HCT116 (cell line): ENCODE measurements at places on chromosomes 13 and 19. TPM values are rescaled to one million over a fixed set of nuclear protein-coding genes. Genes with fewer than 3 reads are reported as not detected.

ADM5 gene
- total RNA-seq, result 12.1 TPM

SLC10A2 gene
- total RNA-seq, result not detected

CRX gene
- not detected for total RNA-seq

PRTN3 gene
- total RNA-seq, result 2.7 TPM

DLL3 gene
- 0.17 TPM for total RNA-seq

PLIN4 gene
- total RNA-seq, result 2.3 TPM

RFPL4A gene
- not detected for total RNA-seq

ZNF577 gene
- 5.8 TPM for total RNA-seq

MYO1F gene
- total RNA-seq, result 0.39 TPM

FCHO1 gene
- 28.1 TPM for total RNA-seq

CRTC1 gene
- 14.9 TPM for total RNA-seq

KLK4 gene
- 0.84 TPM for total RNA-seq

IZUMO2 gene
- total RNA-seq, result not detected

TEX26 gene
- not detected for total RNA-seq

ZNF540 gene
- total RNA-seq, result not detected

NKG7 gene
- not detected for total RNA-seq

KLC3 gene
- 22.8 TPM for total RNA-seq

ARHGEF18 gene
- 32.2 TPM for total RNA-seq

ZSCAN1 gene
- not detected for total RNA-seq

SHANK1 gene
- total RNA-seq, result 3.0 TPM

SPIB gene
- 0.96 TPM for total RNA-seq

OR2Z1 gene
- not detected for total RNA-seq

GIPC1 gene
- 103 TPM for total RNA-seq

ZNF850 gene
- 1.4 TPM for total RNA-seq

HCN2 gene
- 2.4 TPM for total RNA-seq

SIGLECL1 gene
- not detected for total RNA-seq

PGLYRP1 gene
- total RNA-seq, result not detected

MBD3L5 gene
- not detected for total RNA-seq

TINCR gene
- total RNA-seq, result 6.1 TPM

PLIN3 gene
- 207 TPM for total RNA-seq

KLK10 gene
- 33.6 TPM for total RNA-seq

FAAP24 gene
- 4.9 TPM for total RNA-seq

MAMSTR gene
- total RNA-seq, result 1.3 TPM

DPY19L3 gene
- total RNA-seq, result 14.5 TPM

SIAH3 gene
- total RNA-seq, result not detected

ZNF614 gene
- total RNA-seq, result 3.6 TPM

FGF14 gene
- total RNA-seq, result not detected

TGFBR3L gene
- 30.9 TPM for total RNA-seq
